Hematopoietic multipotent progenitor cell (in vitro differentiated cells): ENCODE measurements at places on chromosomes 2 and 18. TPM values are rescaled to one million over a fixed set of nuclear protein-coding genes. Genes with fewer than 3 reads are reported as not detected.

The ONECUT2 gene
- total RNA-seq = under 0.01 TPM

DNA sequence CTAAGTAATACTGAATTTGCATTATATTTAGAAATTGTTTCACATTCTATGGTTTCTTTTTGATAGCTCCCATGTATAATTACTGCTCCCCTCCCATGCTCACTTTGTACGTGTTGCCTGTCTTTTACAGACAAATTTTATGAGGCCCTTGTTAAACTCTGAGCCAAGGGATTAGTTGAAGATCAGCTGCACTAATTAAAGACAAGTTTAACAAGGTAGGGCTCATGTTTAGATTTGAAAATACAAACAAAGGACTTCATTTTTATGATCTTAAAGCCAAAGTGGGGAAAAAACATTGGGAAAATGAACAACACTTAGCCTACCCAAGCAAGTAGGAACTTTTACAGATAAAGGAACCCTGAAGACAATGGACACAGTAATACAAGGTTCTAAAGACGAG, 46.2 kb downstream of the ARHGAP28 start:
- DNase-seq = no peak

DNA sequence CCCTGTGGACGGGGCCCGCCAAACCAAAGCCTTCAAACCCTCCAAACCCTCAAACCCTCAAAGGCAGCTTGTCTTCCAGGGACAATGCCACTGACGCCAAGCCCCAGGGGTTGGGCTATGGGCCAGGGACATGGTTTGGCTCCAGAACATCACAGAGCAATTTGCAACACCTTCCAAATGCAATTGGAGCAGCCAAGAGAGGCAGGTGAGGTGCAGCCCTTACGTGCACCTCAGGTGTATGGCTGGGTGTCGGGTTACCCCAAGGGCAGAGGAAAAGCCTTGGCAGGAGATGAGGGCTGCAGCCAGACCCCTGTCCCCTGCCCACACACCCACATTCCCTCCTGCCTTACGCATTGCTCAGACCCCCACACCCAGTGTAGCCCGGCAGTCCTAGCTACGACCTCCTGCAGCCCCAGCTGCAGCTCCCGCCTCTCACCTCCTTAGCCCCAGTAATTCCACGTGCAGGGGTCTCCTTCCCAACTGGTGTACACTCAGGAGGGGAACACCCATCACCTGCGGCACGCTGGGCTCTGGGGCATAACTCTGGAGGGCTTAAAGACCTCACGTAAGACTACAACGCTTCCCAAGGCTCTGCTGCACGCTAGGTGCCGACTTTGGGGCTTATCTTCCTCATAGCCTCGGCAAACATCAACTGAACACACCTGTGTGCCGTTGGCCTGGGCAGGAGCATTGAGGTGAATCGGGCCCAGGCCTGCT, 88.7 kb downstream of the TFCP2L1 start:
- no peak for DNase-seq

GRCh38 chr2:219449609-219450008, 15.0 kb downstream of the SPEG start:
- no peak for DNase-seq

The MPP4 gene
- total RNA-seq = under 0.01 TPM

- no peak for DNase-seq
Observed at GRCh38 chr2:72669121-72669520, 156.7 kb downstream of the EXOC6B start.

DNA sequence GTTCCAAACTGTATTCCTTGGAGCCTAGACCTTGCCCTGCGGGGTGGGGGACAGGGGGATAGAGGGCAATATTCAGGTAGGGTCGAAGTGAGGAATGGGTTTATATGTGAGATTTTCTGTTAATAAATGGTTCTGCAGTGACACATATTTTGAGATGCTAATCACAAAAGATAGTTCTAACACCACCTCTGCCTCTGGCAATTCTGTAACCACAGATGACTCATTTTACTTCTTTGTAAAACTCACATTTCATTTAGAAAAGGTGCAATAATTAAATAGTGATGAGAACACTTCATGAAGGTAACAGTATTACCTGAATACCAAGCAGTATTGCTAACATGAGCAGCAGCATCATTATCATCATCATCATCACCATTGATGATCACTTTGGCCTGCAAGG, 306.6 kb downstream of the SUCLG1 start:
- DNase-seq = no peak

DNA sequence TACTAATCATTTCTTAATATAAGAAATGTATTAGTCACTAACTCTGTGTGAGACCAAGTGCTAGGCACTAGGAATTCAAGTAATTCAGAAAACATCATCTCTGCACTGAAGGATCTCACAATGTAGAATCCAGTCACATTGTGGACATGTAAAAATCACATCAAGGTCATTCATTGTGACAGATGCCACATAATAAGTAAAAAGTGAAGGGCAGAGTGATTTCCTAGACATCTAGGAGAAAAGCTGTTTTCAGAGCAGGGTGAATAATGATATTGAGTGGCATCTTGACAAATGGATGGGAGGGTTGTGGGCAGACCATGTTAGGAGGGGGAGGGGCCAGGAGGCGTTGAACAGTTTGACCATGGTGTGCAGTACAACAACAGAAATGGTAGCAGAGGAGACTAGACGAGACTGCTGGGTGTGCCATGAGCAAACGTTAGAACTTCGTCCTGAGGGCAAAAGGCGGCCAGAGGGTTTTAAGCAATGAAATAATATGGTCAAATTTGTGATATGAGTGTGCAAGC, 93.8 kb downstream of the DTNA start:
- no peak for DNase-seq

- DNase-seq = peak; percentile 19
Observed at GRCh38 chr2:99106913-99107312, 34.6 kb upstream of the C2orf15 start.

GRCh38 chr18:62898359-62898758, 183.0 kb downstream of the PHLPP1 start:
- DNase-seq = no peak

The RGPD4 gene
- total RNA-seq = not detected

The HOXD4 gene
- not detected for total RNA-seq

- DNase-seq = no peak
Observed at GRCh38 chr2:9982248-9982647, 30.8 kb downstream of the GRHL1 start.

The AFTPH gene
- 33.1 TPM for total RNA-seq

The LOXHD1 gene
- under 0.01 TPM for total RNA-seq

The CAB39 gene
- 31.0 TPM for total RNA-seq

- no peak for DNase-seq
Observed at GRCh38 chr2:61478086-61478485, 7.2 kb upstream of the USP34 start.

The TTC27 gene
- total RNA-seq = 17.5 TPM

The COPS9 gene
- total RNA-seq = 66.2 TPM

The NDC80 gene
- total RNA-seq = 1.3 TPM

The PAX8 gene
- 1.3 TPM for total RNA-seq

The PLA2R1 gene
- 2.4 TPM for total RNA-seq

- DNase-seq = no peak
Observed at GRCh38 chr2:205811387-205811786, 129.1 kb downstream of the NRP2 start.

The C2orf92 gene
- total RNA-seq = 5.1 TPM

DNA sequence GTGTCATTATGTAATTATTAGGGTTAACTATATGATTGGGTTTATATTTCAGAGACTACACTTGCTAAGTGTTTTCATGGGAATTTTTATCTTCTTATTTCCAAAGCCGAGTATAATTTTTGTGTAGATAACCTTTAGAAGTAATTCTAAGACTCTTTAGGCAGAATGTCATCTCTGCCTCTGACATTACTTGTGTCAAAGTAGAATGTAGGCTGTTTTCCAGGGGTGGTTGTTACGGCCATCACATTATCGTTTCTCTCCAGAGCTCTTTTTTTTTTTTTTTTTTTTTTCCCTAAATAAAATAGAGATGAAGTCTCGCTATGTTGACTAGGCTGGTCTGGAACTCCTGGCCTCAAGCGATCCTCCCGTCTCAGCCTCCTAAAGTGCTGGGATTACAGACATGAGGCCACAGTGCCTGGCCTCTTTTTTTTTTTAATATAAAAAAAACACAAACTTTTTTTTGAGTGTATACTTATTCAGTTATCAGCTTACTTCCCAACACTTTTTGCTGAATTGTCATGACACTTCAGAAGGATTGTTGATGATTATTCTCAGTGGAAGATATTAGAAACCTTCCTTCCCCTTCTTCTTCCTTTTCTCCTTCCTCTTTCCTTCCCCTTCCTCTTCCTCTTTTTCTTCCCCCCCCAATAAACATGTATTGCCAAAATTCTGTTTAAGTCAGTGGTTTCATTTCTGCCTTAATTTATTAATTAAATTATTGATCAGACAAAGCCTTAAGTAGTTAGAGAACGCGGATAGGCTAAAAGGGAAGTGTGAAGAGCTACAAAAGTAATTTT, 2.3 kb downstream of the PIKFYVE start:
- DNase-seq = peak; percentile 39

GRCh38 chr2:43082111-43082894, 144.1 kb downstream of the ZFP36L2 start:
- no peak for DNase-seq

The SLC25A52 gene
- under 0.01 TPM for total RNA-seq

GRCh38 chr2:218228366-218229090, 11.5 kb downstream of the ARPC2 start:
- no peak for DNase-seq

DNA sequence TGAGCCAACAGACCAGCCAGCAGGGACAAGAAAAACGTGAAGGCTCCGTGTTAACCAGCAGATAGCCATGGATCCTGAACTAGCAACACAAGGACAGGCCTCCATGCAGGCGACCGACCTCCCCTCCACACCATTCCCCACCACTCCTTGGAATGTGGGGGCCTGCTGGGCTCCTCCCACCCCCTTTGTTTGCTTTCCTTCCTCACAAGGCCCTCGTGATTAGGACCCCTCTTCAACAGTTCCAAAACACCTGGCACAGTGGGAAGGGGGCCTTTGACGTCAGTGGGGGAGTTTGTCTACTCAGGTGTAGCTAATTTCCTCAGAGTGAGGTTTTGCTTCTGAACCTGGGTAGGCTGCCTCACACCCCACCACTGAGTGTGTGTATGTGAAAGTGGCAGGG, 37.8 kb downstream of the SLC14A2 start:
- no peak for DNase-seq

DNA sequence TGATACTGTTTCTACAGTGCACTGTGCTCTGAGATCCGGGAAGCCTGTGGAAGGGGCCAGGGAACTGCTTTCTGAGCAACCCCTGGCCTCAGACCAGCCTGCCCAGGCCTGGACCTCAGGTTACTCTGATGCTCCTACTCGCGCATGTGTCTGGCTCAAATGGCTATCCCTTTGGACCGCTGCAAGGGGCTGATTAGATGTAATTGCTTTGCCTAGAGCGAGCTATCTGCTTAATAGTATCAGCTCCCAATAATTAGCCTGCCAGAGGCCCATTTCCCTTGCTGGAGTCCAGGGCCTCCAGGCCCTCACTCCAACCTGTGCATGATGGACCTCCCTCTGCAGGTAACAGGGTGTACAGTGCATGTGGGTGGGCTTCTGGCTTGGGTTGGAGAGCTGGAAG, 7.2 kb upstream of the KCNK3 start:
- no peak for DNase-seq

DNA sequence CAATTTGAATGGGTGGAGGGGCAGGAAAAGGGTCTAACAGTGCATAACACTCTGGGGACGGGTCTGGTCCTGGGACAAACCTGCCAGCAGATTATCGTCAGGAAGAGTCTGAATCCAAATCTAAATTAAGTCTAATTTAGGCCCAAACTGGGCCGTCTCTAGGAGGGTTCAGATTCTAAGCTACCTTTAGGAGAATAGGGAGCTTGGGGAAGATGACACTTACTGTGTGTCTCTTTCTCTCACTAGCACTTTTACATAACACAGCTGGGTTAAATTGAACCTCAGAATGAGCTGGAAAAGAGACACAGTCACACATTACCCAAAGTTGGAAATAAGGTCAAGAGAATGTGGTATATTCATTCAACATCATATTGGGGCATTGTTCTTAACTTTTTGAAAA, 228.8 kb downstream of the KCNH7 start:
- DNase-seq = no peak

The RRM2 gene
- 7.0 TPM for total RNA-seq

DNA sequence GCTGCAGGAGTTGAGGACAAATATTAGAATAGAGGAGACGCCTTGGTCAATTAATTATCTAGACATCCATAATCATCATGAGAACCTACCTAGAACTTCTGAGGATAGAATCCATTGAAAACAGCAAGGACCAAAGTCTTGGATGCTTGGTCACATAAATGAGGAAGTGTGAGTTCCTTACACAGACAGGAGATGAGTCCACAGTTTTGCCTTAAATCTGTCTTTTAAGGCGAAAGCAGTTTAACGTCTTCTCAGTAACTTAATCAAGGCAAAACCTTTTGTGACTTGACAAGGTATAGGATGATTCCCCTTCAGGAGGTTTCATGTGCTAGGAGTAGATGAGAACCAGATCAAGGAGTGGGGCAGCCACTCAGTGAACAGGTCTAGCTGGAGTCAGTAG, 1783.2 kb upstream of the CELF4 start:
- DNase-seq = peak; percentile 54

DNA sequence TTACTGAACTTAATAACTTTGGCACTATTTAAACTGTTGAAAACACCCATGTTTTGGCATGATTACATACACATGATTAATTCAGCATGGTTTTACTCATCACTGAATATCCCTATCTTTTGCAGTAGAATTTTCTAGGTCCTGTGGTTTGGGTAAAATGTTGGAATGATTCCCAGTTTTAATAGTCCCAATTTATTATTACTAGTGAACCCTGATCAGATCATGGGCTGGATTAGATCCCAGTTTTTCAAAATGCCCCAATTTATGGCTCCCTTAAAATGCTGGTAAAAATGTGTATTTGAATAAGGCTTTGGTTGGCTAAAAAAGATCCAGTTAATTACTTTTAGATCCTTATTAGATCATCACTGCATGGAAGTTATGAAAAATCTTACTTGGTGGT, 273.6 kb upstream of the NRP2 start:
- DNase-seq = no peak

- DNase-seq = no peak
Observed at GRCh38 chr2:241902357-241902991, 32.9 kb downstream of the RTP5 start.

- peak; percentile 29 for DNase-seq
Observed at GRCh38 chr2:69214898-69215297, 172.1 kb downstream of the GFPT1 start.

The LDLRAD4 gene
- 63.3 TPM for total RNA-seq

DNA sequence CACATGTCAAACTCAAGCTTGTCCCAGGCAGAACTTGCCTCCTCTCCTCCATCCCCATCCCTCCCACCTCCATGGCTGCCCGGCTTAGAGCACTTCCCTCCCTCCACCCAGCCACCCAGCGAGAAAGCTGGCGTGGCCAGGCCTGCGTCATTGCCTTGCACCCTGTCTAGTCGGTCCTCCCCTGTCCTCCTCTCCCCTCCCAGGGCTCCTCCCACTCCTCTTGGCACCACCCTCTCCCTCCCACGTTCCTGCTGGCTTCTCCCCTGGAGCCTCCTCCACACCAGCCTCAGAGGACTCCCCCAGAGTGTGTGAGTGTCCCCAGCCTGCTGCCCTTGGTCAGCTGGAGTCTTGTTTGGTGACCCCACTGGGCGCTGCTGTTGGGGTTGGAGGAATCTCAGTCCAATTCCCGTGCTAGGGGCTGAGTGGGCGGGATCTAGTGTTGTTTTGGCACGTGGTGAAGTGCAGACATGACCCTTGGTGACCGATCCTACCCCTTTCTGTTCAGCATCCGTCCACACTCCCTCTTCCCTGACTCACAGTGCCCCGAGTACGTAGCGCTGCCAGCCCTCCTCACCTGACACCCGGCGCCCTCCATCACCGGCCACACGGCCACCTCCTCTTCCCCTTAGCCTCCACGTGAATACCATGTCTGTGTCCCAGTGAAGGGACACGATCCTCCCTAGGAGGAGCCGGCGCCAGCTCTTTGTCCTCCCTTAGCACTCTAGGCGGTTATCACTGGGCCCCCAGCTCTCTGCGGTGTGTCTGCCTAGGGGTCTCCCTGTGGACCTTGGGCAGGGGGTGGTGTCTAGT, 41.4 kb downstream of the ATP6V1C2 start:
- DNase-seq = no peak
